B cell (primary cell): ENCODE measurements at places on chromosomes 16 and 17. TPM values are rescaled to one million over a fixed set of nuclear protein-coding genes. Genes with fewer than 3 reads are reported as not detected.
A peak's percentile ranks its signal among the peaks of the same experiment; 100 is the strongest.

The KRT25 gene
- total RNA-seq: not detected in 2 replicates

The NPW gene
- total RNA-seq: 0.70 and 1.7 TPM in 2 replicates

The RPS2 gene
- 3,155 and 3,261 TPM in 2 replicates for total RNA-seq

GRCh38 chr17:17417718-17418181 is 59.0 kb upstream of the MED9 start:
- no peak for DNase-seq

DNA sequence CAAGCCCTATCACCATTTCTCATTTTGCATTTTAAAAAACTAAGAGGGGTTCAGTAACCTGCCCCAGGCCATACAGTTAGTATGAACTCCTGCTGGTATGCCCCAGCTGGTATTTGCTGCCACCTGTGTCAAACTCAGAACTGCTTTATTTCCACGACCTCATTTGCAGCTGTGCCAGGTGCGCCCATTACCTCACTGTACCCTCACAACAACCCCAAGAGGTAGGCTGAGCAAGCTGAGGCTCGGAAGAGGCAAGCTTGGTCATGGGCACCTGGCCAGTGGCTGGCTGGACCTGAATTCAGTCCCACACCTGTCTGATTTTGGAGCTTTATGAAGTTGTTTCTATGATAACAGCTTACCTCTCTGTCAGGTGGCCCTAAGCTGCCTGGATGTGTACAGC is 7.6 kb downstream of the EPN2 start:
- DNase-seq: no peak

- DNase-seq: peak; percentile 60
Measured at GRCh38 chr16:30775392-30776188, 11.4 kb downstream of the ZNF629 start.
